NCI-H748 treated with DMSO at 0.1 percent for 48 hours (cell line): ENCODE measurements at places on chromosomes 6 and 20.

- DNase-seq = no peak
Measured at GRCh38 chr20:54914995-54915394, 439.6 kb downstream of the DOK5 start.

- no peak for DNase-seq
Measured at GRCh38 chr20:58709013-58709702, 16.6 kb downstream of the NPEPL1 start.

DNA sequence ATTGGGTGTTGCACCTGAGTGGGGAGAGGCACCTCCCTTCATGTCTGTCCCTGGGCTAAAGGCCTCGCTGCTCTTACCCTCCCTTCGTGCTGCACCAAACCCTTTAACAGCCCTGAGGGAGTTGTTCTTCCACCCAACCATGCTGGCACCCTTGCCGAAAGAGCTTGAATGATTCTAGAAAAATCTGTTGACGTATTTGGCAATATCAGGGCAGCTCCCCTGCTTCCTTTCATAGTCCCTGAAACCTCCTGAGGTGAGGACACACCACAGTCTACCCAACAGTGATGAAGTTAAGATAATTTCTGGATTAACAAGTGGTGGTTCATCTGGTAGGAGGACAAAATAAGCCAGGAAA lies 15.3 kb downstream of the CD83 start:
- DNase-seq = no peak

DNA sequence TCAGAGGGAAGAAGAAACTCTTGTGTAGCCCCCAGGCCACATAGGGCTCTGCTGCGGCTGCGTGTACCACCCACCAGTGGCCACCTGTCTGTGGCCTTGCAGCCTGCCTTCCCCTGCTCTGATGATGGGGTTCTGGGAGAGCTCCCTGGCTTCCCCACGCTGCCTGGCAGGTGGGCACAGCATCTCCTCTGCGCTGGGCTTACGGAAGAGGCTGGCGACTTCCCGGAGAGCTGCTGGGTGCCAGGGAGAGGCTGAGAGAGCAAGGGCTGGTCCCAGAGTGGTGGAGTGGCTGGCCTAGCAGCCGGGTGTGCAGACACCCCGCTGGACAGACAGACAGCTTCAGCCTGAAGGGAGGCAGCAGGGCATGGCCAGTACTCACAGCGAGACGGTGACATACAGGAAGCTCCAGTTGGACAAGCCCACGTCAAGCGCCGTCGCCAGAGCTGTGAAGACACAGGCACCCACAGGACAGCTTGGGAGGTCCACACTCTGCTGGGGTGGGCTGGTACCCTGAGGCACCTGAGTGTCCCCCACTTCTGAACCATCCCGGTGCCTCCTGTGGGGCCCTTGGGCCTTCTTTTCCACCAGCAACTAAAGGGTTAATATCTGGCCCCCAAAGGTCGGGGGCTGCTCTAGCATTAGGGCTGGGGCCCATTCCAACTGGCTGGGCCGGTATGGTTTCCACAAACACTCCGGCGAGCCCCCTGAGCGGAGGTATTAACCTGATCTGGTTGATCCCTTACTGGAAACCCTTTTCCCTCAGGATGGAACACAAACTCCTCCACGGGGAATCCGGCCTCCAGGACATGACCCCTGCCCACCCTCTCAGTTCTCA lies 48.1 kb upstream of the CDH22 start:
- DNase-seq = no peak

GRCh38 chr20:44615876-44616603 lies 33.7 kb downstream of the PKIG start:
- DNase-seq = no peak

GRCh38 chr6:130993292-130993765 lies 69.7 kb downstream of the EPB41L2 start:
- no peak for DNase-seq

DNA sequence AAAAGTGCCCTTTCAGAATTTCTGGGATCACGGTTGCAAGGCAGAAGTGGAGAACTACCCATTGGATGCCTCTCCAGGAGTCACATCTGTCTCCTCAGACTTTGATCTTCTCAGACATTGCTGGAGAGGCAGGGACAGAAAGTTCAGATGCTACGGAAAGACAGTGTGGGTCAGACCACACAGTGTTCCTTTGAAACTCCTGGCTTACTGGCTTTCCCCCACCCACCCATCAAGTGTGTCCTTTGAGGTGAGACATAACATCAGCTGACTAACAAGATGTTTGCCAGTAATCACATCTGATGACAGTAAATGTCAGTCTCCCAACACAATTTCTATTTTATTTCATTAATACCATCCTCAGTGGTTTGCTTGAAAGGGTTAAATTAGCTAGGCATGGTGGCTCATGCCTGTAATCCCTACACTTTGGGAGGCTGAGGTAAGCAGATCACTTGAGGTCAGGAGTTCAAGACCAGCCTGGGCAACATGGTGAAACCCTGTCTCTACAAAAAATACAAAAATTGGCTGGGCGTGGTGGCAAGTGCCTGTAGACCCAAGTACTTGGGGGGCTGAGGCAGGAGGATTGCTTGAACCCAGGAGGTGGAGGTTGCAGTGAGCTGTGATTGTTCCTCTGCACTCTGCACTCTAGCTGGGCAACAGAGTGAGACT lies 67.2 kb upstream of the SNX9 start:
- DNase-seq = no peak

DNA sequence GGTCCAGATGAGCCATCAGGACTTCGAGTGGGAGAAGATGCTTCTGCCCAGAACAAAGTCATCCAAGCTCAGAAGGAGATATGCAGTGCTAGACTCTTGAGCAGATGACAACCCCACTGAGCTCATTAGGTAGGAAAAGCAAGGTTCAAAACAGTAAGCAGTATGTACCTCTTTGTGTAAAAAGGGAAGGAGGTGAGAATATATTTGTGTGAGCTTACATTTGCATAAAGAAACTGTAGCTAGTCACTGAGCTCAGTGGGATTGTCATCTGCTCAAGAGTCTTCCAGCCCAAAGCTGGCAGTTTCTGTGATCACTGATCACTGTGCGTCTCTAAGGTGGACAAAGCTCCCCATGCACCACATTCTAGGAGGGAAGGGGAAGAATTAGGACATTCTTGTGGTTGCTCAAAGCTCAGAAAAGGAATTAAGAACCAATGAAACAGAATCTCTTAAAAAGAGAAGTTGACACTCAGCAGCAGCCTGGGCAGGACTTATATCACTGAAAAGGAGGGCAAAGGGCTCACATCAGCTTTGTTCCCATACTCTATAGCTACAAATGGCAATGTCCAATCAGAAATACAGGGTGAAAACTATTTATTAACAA lies 90.0 kb upstream of the MAFB start:
- DNase-seq = no peak

GRCh38 chr6:116084284-116084683 lies 16.4 kb upstream of the NT5DC1 start:
- DNase-seq = no peak

DNA sequence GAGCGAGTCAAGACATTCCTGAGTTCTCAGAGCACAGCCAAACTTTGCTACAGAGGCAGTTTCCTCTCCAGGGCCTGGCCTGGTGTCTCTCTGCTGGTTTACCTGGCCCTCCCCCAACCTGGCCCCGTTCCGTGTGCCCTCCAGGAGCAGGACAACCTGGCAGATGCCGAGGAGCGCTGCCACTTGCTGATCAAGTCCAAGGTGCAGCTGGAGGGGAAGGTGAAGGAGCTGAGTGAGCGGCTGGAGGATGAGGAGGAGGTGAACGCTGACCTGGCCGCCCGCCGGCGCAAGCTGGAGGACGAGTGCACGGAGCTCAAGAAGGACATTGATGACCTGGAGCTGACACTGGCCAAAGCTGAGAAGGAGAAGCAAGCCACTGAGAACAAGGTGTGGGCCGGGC lies 39.5 kb downstream of the MYH7B start:
- no peak for DNase-seq

GRCh38 chr20:1467355-1468116 lies 887 bp upstream of the NSFL1C start:
- peak; percentile 7 for DNase-seq

DNA sequence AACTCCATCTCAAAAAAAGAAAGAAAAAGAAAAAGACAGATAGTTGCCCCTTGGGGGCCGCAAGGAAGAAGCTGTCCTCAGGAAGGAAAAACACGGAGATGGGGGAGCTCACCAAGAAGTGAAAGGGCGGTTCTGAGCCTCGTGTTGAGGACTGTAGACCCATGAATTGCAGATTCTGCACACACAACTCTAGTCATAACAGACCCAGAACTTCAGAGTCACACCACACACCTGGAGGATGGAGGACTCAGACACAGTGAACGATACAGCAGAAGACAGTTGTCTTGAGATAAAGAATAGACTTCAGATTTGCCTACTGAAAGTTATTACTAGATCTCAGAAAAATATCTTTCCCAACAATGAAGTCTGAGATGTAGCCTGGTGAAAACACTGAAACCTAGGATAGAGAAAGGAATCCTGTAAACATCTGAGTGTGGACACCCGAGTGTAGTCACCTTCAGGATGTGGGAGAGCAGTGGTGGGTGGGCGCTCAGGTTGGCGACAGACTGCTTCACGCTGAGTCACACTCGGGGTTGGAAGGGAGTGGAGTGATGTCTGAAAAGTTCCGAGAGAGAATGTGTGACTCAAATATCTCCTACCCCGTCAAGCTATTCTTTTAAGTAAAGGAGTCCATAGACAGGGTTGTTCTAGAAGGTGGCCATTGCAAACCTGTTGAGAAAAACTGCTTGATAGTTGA lies 88.1 kb downstream of the MAP3K4 start:
- DNase-seq = no peak

DNA sequence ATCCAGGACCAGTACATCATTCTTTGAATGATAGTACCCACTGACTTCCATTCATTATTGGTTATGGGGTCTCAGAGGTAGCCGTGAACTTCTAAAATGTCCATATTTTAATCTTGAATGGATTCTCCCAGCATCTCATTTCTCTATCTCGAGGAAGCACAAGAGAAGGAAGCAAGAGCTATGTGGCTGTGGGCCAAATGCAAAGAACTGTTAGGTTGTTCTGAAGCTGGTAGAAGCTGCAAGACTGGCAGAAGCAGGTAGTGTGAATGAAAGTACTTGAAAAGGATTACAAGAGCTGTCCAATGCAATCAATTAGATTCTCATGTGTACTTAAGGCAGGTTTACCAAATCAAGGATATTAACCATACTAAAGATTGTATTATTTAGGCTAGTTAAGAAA lies 1131.8 kb downstream of the GRIK2 start:
- no peak for DNase-seq

DNA sequence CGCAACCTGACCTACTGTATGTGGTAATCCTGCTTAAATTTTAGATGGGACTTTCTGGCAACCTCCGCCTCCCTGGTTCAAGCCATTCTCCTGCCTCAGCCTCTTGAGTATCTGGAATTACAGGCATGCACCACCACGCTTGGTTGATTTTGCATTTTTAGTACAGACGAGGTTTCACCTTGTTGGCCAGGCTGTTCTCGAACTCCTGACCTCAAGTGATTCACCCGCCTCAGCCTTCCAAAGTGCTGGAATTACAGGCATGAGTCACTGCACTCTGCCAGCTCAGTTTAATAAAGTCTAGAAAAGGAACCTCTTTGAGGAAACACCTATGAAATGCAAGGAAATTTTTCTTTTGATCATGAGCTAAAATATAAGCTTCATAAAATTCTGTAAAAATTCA lies 9.0 kb upstream of the PLCB4 start:
- no peak for DNase-seq

GRCh38 chr20:11267131-11267761 lies 593.4 kb upstream of the JAG1 start:
- DNase-seq = peak; percentile 21

DNA sequence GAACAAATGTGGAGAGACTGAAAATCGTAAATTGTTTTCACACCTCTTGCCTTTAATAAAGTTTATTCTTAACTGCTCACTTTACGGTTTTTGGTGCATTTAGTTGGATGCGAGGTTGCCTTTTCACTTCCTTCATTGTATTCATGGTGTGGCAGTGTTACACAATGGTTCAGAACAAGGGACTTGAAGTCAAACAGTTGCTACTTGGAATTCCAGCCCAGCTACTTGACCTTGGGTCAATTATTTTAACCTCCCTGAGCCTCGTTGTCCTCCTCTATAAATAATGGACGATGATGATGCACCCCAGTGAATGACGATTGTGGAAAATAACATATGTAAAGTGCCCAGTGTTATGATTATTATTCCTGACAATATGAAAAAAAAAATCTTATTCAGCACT lies 72.3 kb downstream of the CARMIL1 start:
- no peak for DNase-seq

GRCh38 chr20:4664691-4665360 lies 56.9 kb upstream of the PRND start:
- no peak for DNase-seq

DNA sequence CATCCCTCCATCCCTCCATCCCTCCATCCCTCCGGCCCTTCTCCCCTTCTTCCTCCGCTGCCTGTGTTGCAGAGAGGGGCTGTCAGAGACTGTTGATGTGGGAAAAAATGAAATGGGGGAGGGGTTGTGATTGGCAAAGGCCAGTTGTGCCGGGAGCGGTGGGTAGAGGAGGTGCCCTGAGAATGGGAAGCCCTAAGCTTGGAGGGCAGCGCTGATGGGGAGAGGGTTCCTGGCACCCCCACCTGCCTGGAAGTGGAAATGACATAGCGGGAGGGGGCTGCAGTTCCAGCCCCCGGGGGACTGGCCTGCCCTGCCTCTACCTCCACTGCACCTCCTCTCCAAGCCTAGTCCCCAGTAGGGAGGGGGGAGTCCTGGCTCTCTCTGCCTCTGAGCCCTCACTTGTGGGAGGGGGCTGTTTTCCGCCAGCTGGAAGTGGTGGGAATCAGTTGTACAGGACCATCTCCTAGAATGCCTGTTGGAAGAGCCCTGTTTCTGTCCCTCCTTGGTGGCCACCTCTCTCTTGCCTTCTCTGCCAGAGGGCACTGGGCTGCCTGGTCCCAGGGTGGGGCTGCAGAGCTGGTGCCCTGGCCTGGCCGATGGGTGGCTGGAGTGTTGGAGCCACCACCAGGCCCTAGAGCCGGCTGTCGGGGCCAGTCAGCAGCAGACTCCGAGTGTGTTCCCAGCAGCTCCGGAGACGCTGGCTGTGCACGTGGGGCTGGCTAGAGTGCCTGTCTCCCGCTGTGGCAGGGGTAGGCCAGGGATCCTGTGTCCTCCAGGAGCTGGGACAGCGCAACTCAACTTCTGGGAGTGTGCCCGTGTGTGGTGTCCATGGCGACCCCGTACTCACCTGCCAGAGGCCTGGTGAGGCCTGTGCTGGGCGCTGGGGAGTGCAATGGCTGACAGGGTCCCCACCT lies 1.5 kb downstream of the DLGAP4 start:
- no peak for DNase-seq

GRCh38 chr6:127069659-127070279 lies 48.7 kb upstream of the RSPO3 start:
- DNase-seq = peak; percentile 3
